ENCODE measurements at places on chromosomes 5 and 9. TPM values are rescaled to one million over a fixed set of nuclear protein-coding genes. Genes with fewer than 3 reads are reported as not detected.

The SLC6A19 gene
- total RNA-seq: 22.2 TPM

The HEXB gene
- total RNA-seq: 114 TPM

The GHR gene
- 6.5 TPM for total RNA-seq

The PCDHB8 gene
- total RNA-seq: 3.9 TPM

Measured in type B pancreatic cell (in vitro differentiated cells).